Right hindlimb (tissue), 1 donor: ENCODE measurements at places on chromosomes 11 and 22.

- DNase-seq, result peak; percentile 72
Observed at GRCh38 chr11:60762851-60763691, 6.4 kb downstream of the MS4A15 start.

DNA sequence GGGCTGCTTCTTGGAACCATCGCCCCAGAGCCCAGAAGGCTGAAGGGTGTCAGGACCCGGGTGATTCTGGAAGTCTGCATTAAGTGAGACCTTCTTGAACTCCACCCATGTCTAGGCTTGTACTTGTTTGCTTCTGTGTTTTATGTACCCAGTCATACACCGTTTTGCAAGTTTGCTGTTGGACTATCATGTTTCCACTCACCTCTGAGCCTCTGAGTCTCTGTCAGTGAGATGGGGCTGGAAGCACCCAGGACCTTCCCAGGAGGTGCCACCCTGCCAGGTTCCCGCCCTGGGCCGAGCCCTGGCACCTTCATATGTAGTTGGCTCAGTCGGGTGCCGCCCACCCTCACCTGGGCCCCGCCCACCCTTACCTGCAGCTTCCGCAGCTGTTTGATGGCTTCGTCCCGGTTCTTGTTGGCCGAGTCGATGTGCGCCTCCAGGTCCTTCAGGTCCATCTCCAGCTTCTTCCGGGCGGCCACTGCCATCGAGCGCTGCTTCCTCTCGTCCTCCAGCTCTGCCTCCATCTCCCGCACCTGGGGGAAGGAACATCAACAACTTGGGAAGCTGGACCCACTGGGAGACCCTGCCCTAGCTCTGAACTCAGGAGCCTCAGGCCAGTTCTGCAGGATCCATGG lies 35.1 kb downstream of the APOL1 start:
- DNase-seq, result no peak

GRCh38 chr11:35632301-35632700 lies 14.0 kb downstream of the FJX1 start:
- DNase-seq, result no peak

DNA sequence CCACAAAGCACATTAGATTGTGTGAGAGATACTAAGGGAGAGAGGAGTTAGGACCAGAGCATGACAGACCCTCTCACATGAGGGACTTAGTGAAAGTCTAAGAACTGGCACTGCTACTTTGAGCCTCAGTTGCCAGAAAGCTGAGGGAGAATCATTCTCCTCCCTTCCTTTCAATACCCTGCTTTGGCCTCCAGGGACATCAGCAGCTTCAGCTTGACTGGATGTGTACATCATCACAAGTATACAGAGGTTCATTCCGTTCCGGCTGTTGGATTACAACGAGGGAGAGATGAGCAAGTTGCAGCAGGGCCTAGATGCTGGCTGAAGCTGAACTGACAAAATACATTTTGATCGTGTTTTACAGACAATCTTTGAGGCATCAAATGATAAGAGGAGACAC lies 15.7 kb upstream of the ANO5 start:
- no peak for DNase-seq

DNA sequence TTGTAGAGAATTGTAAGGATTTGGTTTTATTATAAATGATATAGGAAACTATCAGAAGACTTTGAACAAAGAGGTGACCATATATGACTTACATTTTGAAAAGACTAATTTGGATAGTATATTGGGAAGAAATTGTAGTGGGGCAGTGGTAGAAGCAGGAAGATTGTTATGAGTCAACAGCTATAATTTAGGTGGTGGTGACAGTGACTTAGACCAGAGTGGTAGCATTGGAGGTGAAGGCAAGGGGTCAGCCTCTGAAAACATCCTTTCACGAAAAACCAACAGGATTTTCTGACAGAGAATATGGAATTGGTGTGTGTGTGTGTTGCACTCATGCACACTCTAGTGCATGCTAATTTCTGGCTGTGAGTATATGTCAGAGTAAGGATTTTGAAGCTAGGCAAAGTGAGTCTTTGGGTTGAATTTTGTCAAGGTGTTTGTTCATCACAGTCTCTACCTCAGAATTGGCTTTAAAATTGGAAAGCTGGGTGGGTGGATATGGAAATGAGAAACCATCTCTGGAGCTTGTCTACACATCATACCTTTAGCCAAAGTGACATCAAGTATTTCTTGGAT lies 8.2 kb upstream of the HBE1 start:
- no peak for DNase-seq

DNA sequence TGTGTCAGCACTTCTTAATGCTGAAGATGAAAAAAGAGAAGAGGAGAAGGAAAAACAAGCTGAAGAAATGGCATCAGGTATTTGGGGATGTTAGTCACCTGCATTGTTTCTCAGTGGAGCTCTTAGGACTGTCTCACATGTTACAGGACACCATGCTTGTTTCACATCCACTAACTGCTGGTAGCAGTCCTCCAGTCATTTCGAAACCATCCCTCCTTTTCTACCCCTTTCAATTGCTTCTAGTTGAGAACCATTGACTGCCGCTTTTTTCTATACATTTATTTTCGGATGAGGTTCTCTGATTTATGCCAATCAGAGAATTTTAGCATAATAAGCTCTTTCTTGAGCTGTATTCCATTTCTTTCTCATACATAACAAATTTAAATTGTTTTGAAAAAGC lies 21.5 kb downstream of the BIRC2 start:
- no peak for DNase-seq

GRCh38 chr11:44887636-44888035 lies 63.0 kb downstream of the TP53I11 start:
- DNase-seq, result no peak

DNA sequence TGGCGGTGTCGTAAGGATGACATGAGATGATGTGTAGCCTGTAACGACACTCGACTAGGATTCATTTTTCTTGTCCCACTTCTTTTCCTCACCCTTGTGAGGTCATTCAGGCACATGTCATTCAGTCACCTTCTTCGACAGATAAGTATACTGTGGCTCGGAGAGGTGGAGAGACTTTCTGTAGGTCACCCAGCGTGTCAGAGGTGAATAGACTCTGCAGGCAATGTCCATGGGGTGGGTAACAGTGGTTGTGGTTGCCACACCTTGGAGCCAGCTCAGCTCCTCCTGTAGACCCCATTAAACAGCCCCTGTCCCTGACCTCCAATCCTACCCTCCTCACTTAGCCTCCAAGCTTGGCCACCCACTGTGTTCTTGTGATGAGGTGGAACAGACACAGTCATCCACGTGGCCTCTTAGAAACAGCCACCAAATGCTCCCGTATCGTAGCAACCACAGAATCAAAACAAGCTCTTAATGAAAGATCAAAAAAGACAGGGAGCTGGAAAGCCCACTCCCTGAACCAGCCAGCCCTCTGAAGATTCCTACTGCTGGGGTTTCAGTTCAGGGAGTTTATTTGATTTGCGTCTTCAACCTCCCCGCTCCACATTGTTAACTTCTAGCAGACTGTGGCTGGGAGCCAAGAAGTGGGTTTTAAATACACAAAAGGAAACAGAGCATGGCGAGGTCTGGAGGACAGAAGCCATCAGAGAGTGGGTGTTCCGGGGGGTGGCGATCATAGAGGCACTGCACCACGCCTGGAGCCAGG lies 89.0 kb upstream of the GRK3 start:
- DNase-seq, result peak; percentile 58
